Stimulated activated CD8-positive, alpha-beta memory T cell treated with anti-CD3 and anti-CD28 coated beads, Interleukin-4, amount 100 ng/mL, for 4 hours (primary cell): ENCODE measurements at places on chromosomes 3 and 15.

DNA sequence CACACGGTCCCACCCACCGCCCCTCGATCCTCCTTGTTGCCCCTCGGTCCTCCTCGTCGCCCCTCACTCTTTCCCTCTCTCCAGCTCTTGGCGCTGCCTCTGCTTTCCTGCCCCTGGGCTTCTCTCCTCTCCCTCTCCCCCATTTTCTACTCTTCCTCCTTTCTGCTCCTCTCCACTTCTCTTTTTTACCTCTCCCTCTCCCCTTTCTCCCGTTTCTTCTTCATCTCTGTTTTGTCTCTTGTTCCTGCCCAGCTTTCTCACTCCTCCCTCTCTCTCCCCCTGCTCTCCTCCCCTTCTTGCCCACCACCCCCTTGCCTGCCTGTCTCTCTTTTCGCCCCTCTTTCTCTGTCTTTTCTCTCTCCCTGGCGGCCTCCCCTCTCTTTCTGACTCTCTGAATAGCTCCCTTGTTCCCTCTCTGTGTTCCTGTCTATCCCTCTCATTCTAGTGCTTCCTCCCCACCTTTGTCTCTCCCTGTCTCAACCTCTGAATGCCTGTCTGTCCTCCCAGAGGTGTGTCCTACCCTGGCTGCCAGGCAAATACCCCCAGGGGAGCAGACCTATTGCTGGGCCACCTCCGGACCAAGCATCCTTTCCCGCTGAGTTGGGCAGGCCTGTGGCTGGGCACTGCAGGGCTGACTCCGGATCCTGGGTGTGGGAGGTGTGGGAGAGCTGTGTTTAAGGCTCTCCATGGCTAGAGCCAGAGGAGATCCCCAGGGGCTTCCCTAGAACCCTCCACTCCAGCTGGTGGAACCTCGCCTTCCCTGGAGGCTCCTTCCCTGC lies 41.0 kb downstream of the EPHB3 start:
- DNase-seq, result no peak

DNA sequence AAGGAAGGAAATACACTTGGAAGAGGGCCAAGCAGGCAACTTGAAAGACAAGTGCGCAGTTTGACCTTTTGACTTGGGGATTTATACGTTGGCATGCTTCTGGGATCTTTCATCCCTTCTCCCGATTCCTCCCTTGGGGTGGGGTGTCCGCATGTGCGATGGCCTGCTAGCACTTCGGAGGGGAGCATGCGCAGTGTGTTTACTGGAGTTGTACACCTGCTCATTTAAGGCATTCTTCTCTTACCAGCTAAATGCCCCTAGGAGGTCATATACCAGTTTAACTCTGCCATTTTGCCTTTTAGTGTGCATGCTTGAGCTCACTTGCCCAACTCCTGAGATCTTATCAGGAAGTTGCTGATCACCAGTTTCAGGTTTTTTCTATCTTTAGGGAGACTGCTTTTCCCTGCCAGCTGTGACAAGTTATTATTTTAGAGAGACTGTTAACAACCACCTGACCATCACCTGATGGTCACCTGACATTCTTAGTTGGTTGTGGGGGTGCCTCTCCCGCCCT lies 63.5 kb downstream of the BFSP2 start:
- no peak for DNase-seq

DNA sequence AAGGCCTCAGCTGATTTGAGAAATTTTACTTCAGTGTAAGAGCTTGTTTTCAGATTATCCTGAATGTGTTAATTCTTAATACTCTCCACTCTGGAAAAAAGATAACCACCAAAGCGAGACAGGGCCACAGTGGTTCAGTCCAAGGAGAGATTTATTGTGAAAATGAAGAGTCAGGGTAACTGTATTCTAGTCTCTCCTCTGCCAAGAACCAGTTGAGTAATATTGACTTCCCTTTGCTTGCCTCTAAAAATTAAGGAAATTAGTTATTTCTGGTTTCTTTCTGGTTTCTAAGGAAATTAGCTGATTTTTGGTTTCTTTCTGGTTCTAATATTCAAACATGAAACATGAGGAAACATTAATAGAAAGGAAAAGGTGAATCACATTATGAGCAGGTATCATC lies 34.9 kb downstream of the PPP1R2 start:
- DNase-seq, result no peak

DNA sequence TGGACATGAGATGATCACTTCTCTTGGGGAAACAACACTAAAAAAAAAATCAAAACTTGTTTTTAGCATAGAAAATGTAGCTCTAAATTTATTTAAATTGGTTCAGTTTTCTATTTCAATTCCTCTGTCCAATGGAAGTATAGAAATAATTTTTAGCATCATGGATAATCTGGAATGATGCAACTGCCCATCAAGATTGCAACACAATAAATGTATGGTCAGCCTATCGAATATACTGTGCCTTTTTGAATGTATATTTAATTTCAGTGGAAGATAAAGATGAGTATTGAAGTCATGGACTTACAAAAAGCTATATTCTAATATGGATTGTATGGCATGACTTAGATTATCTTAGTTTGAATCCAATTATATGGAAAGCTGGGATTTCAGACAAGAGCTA lies 906.7 kb downstream of the IGSF11 start:
- DNase-seq, result no peak

- DNase-seq, result no peak
These were observed 305.1 kb downstream of the LSAMP start for GRCh38 chr3:116140100-116140689.

DNA sequence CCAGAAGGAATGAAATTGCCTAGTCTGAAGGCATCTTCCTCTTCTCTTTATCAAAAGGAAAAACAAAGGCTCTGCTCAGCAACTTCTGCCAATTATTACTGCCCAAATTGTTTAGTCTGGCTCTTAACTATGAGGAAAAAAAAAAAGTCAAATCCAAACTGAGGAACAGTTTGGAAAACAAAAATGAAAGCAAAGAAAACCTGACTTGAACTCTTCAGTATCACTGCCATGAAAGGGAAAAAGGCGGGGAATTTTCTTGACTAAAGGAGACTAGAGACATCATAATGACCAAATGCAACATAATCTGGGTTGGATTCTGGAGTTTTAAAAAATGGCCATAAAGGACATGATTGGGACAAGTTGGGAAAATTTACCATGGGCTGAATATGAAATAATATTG lies 156.3 kb downstream of the STT3B start:
- DNase-seq, result no peak

GRCh38 chr3:124985349-124985748 lies 50.8 kb upstream of the MUC13 start:
- no peak for DNase-seq

GRCh38 chr3:20769430-20769829 lies 583.4 kb upstream of the SGO1 start:
- DNase-seq, result no peak

DNA sequence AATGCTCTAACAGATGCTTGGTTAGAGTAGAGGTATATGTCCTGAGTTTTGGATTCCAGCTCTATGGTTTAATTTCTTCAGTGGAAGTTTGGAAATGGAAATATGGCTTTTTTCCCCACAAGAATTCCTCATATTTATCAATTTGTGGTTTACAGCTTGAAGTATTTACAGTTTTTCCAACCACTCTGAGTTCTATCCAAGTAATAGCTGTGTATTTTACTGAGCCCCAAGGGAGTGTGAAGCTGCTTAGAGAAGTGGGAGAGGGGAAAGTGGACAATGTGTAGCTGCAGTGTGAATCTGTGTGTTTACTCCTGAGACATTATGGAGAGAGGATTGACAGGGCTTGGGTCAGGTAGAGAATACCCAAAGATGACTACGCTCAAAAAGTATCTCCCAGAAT lies 54.5 kb downstream of the NEK11 start:
- DNase-seq, result no peak

- DNase-seq, result no peak
These were observed 224.2 kb upstream of the TBL1XR1 start for GRCh38 chr3:177421481-177421785.

GRCh38 chr3:38112378-38112761 lies 24.6 kb downstream of the ACAA1 start:
- DNase-seq, result no peak

GRCh38 chr3:177679568-177680471 lies 482.5 kb upstream of the TBL1XR1 start:
- no peak for DNase-seq

DNA sequence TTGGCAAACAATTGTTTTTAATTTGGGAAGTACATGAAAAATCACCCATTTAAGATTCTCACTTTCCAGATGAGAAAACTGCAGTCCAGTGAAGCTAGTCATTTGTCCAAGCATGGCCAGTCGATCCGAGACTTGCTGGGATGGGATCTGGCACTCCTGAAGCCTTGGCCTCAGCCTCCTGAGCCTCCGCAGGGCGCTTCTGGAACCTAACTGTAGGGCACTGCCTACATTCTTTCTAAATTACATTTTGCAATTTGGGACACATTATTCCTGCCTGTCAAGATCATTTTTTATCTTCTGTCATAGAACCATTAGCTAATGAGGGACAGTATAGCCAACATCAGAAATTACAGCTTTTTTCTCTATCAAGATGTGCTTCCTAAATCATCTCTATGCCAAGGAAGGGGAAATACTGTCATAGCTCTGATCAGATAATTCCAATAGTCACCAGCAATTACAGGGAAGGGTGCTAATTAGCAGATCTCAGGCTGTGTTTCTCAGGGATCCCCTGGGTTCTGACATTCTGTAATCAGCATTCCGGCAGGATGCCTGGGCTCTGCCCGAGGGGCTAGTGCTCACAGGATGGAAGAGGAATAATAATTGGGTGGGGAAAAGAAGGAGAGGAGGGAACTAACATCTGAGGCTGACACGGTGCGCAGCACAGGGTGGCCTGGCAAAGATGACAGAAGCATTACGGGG lies 28.3 kb downstream of the ANAPC13 start:
- no peak for DNase-seq

DNA sequence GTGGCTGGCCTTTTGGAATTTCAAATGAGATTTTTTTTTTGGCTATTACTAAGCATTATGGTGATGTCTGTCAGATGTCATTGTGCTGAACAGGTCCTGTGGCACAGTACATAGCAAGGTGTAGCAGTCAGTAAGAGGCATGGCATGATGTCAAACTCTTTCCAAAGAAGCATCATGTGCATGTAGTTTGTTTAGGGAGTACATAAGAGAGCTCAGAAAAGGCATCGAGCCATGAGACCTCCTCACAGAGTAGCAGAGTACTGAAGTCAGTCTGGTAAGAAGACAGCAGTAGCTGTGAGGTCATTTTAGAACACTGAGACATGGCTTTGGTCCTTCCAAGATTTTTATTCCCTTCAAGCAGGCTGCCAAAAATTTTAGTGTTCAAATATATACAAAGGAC lies 134.9 kb upstream of the SPRED1 start:
- no peak for DNase-seq

DNA sequence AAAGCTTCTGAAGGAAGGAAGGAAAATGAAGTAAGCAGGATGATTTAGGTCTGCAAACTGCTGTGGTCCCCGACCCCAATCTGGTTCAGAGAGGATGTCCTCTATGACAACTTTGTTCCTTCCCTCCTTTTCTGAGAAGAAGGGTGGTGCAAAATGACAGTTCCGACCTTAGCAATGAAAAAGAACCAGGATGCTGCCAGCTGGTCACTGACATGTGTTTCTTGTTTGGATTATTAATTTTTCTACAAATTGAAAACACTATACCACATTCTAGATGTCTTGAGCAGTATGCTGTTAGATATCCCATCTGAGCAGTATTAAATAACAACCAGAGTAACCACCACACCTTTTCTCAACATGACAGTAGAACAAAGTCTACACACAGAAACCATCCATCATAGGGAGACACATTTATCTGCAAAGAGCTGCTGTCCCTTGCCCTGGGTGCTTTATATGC lies 27.5 kb downstream of the CDCP1 start:
- DNase-seq, result no peak

DNA sequence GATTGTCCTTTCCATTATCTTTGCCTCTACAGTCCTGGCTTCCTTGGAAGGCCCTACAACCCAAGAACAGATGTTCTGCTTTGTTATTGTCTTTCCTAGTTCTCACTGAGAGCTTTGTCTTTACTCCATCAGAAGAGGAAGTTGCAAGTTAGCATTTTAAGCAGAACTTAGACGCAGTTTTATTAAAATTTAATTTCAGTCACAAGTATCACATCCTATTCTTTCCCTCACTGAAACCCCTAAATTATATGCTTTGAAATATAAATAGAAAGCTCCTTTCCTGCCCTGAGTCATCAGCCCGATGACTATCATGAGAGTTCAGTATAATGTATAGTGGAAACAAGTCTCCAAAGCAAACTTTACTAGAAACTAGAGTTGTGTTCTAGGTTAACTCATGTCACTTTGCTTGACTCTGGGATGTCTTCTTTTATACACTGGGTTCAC lies 291.2 kb upstream of the RBMS3 start:
- DNase-seq, result no peak

DNA sequence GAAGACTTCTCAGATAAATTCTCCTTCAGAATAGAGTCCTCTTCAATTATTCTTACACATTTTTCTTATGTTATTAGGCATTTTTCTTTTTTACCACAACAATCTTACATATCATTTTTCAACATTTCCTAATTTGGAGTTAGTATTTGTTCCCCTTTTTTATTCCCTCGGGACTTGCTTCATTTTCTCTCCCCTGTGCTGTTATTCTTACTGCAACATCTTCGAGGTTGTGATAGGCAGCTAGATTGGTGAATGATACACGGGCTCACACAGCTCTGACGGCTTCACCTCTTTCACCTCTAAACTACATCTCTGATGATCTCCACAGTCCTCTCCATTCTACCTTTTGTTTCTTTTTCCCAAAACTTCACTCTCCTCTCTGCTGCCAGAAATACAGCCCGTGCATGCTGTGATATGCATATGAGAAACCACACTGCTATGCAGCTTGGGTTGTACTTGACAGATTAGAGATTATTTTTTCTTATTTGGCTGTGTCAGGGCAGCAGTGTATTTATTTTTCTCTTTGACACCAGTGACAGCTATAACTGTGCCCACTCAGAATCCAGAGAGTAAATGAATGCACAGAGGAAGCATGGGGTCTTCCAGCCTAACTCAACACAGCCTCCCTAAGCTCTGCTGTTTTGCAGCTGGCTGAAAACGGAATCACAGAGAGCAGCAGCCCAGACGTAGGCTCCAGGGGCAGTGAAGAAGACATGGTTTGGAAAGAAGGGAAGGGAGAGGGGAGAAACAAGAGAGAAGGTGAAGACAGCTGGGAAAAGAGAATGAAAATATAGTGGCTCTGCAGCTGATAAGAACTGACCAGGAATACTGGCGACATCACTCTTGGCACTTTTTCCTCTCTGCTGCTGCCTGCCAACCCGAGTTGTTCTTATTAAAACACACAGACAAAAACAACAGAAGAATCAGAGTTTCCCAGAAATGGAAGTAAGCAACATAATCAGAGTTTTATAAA lies 61.8 kb downstream of the SLC9A9 start:
- no peak for DNase-seq
